NCI-H1436 treated with DMSO at 0.1 percent for 48 hours (cell line): ENCODE measurements at places on chromosomes 12 and 14.

DNA sequence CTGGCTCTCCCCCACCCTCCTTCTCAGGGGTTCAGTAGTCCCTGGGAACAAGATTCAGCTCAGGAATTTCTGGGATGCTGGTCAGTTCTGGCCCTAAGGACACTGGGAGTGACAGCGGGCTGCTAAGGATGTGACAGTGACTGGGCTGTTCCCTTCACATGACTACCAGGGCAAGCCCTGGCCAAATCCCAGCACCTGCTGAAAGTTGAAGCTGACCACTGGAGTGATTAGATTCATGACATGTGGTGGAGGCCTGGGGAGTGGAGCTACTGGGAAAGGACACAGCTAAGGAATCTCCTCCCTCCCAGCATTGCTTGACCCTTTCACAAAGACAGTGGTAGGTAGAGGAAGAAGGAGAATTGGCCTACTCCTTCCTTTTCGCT is 204.9 kb downstream of the DAD1 start:
- DNase-seq = no peak

- no peak for DNase-seq
Measured at GRCh38 chr12:12791756-12792369, 6.4 kb downstream of the APOLD1 start.

DNA sequence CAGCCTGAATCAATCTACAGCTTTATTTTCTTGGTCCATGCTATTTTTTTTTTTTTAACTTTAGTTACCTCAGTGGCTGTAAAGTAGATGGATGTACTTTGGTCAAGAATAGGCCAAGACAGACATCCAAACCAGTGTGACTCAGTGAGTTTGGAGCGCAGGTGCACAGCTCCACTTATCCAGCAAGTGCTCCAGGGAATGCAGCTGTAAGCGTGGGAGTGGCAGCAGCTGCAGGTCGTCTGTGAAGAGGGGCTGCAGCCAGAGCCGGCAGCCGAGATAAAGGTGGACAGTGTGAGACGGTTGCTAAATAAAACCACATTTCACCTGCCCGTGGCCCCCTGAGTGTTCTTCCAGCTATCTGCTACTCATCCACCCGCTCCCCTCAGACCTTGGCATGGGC is 1018.7 kb downstream of the AACS start:
- no peak for DNase-seq

DNA sequence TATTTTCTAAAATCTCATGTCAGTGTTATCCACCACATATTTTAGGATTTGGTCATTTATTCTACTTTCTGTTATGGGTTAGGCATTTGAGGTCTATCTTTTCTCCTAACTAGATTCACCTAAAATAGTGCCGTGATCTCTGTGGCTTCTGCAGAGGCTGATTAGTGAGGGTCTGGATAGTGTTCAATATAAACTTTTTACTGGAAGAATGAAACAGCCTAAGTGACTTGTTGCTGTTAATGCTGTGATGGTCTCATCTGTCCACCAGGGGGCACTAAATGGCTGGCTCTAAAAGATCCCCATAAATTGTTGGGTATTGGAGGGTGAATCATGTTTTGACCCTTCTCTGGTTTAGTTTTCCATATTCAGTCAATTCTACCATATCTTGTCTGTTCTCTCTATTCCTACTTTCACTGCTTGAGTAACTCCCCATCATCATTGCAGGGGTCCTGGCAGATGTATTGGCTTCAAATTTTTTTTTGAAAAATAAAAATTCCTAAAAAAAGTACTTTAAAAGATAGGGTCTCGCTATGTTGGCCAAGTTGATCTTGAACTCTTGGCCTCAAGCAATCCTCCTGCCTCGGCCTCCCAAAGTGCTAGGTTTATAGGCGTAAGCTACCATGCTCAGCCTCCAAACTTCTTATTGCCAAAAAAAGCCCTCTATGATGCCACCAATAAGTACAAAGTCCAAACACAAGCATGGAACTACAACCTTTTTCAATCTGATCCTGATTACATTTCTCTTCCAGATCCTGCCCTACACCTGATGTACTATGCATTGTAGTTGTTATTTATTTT is 6.9 kb downstream of the PABPN1 start:
- no peak for DNase-seq

DNA sequence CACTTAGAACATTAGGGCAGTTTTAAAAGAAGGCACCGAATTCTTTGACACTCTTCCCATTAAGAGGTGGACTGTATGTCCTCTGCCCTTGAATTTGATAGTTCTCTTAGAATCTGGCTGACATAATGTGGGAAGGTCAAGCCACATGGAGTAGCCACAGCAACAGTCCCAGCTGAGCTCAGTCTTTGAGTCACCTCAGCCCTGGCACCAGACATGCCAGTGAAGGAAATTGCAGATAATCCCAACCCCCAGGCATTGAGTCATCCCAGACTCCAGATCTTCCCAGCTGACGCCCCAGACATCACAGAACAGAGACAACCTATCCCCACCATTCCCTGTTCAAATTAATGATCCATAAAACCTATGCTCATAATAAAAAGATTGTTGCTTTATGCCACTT is 83.4 kb downstream of the GTF2A1 start:
- DNase-seq = no peak

GRCh38 chr14:96191841-96192462 is 12.7 kb upstream of the BDKRB2 start:
- no peak for DNase-seq

- DNase-seq = no peak
Measured at GRCh38 chr12:27480016-27480415, 33.5 kb downstream of the SMCO2 start.

GRCh38 chr12:28583701-28584261 is 393.5 kb downstream of the CCDC91 start:
- DNase-seq = no peak

- DNase-seq = no peak
Measured at GRCh38 chr14:99148861-99149610, 123.0 kb downstream of the BCL11B start.

GRCh38 chr12:54126029-54126695 is 62.6 kb downstream of the SMUG1 start:
- no peak for DNase-seq

DNA sequence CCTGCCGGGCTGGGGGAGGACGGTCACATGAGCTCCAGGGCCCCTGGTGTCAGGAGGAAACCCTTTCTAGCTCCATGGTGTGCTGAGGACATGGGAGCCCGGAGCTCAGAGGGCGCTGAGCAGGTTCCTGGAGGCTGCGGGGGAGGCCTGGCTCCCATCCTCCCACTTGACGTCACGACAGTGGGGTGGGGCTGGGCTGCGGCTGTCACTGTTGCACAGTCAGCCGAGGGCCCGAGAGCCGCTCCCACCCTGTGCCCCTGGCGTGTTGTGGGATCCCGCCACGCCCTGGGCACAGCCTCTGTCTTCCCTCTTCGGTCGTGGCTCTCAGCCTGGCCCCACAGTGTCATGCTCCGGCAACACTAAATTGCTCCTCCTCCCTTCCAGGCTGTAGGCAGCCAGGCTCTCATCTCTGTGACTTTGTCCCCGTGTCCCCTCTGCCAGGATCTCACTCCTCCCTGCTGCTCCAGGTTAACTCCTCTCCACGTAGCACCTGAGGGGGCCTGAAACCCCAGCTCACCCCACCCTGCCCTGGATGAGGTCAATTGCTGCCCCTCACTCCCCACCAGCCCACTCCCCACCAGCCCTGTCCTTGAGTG is 33.0 kb downstream of the BEGAIN start:
- DNase-seq = no peak

DNA sequence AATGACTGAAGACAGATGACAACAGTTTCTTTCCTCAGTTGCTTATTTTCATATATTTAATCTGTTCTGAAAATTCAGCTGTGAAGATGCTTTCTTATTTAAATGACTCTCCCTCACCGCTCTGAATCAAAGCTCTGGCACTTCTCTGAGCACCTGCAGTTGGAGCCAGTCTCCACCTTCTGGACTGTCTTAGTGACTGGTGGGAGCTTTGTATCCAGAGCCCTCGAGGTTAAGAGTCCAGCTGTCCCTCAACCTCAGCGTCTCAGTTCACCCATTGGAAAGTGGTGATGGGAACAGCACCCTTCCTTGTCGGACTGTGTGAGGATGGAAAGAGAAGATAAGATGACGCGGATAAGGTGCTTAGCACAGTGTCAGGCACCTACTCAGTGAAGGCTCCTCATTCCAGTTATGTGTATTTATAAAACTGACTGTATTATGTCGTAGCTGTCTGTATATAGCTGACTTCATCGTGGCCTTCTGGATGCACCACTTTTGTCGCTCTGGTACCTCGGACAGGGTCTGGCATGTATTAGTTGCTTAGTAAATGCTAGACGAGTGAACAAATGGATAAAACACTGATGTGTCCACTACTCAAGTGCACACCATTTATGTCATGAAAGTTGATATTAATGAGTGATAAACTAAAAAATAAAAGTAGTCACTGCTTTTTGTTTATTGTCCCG is 34.5 kb downstream of the ELK3 start:
- DNase-seq = no peak

DNA sequence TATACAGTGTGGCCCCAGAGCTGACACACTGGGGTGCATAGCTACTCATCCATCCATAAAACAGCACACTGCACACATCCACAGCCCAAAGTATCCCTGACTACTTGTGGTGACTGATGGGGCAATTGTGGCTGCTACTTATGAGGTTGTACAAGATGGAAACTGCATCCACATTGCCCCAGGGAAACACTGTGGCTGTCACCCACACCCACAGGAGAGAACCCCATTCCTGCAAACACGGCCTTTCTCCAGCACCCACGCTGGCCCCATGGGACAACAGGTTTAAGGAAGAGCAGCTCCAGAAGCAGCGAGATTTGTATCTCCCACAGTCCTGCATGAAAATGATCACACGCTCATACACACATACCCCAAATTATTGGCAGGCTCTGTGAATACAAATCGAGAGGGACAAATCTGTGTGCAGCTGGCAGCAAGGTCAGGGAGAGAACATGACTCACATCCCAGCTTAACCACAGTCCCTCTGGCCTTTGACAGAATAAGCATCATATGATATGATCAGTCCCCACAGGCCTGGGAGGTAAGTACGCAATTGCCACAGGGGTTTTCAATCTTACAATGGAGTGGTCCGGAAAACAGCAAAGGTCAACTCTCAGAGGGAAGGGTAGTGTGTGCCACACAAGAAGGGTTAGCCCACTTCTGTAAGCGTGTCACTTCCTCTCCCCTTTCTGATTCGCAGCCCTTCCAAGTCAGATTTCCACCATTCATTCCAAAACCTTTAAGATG is 61.9 kb downstream of the ESR2 start:
- DNase-seq = no peak

GRCh38 chr14:31954991-31955390 is 122.1 kb upstream of the ARHGAP5 start:
- DNase-seq = no peak

- no peak for DNase-seq
Measured at GRCh38 chr14:91373591-91374254, 43.9 kb downstream of the CCDC88C start.

GRCh38 chr14:53932966-53933365 is 23.7 kb downstream of the BMP4 start:
- DNase-seq = no peak

- no peak for DNase-seq
Measured at GRCh38 chr12:3117144-3117581, 40.0 kb downstream of the TSPAN9 start.

- DNase-seq = no peak
Measured at GRCh38 chr12:58174316-58174715, 232.9 kb downstream of the ATP23 start.

GRCh38 chr14:104741108-104741802 is 11.7 kb upstream of the SIVA1 start:
- no peak for DNase-seq

DNA sequence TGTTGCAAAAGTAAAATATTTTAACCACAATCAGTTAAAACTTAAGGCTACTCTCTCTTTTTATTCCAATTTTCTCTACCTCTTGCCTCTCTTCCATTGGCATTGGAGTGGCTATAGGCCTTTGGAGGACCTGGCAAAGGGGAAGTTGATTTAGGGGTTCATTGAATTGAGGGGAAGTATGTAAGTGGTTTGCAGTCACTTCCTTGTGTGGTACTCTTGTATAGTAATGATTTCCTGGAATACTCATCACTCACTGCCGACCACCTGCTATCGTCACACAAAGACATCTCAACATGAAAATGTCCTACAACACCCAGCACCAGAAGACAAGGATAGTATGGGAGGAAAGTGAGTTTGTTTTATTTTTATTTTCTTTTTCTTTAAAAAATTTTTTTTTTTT is 45.7 kb upstream of the CPM start:
- no peak for DNase-seq

DNA sequence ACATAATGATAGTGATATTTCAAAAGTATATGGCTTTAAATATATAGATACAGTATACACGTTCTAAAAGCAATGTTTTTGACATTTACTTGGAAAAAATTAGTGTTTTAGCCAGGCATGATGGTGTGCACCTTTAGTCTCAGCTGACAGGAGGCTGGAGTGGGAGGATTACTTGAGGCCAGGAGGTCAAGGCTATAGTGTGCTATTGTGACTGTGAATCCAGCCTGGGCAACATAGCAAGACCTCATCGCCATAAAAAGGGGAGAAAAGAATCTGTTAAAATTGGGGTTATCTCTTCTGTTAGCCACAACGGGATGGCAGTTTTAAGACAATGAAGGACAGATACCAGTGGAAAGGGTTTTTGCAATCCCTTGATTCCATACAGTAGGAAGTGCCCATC is 95.2 kb downstream of the PLEKHA5 start:
- DNase-seq = no peak

DNA sequence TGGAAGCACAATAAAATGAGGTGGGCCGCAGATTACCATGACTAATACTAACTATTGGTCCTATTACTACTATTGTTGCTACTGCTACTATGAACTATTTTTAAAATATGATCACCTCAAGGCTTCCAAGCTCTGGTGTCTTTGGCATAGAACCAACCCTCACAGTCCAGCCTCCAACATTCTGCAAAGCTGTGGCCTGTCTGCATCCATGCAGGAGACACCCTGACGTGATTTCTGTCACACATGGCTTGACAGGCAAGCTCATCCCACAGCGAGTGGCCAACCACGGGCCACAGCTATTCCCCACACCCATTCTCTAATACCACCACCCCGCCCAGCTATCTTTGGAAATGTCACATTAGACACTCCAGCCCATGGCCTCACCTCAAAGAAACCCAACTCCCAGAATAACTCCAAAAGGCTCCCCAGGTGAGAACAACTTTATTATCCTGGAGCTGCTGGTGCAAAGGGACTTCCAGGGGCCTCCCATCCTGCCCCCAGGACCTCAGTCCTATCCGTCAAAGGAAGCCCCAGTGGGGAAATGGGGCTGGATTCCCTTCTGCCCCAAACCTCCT is 14.4 kb downstream of the ISCU start:
- DNase-seq = no peak

DNA sequence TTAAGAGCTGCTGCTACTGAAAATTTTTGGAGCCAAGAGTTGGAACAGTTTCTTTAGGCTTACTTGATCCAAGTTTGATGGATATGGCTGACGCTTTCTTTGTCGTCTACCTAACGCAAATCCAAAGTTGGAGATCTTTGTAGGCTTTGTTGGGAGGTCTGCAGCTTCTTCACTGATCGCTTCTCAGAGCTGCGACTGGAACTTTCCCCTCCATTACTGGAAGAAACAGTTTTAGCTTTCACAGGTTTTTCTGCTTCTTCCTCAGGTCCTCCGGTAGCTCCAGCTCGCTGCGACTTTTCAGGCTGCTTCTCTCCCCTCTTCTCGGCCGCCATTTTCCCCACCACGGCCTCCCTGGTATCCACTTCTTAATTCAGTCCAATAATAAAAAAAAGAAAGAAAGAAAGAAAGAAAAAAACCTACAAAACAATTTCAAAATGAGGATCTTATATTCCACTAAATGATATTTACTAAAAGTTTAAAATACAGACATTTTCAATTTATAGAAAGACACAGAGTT is 178.1 kb upstream of the HMGA2 start:
- no peak for DNase-seq

- no peak for DNase-seq
Measured at GRCh38 chr12:127726671-127727315, 540.2 kb upstream of the TMEM132C start.
